ENCODE measurements at places on chromosomes 11 and 22.

DNA sequence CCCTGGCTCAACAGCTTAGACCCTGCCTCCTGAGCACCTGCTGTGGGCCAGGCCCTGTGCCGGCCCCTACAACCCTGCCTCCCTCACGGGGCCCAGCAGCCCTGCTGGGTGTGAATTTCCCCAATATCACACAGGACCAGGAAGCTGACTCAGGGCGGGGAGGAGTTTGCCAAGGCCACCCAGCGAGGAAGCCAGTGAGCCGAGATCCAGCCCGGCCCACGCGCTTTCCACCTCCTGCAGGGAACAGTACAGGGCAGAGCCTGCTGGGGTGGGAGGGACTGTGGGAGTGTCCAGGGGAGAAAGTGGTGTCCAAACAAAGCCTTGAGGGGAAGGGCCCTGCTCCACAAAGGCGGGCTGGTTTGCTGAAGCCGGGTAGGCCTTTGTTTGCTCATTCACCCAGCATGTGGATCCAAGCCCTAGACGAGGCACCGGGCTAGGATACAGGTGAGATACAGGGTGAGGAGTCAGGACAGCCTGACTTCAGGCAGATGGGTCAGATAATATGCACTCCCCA lies 26.8 kb downstream of the RPL3 start:
- DNase-seq: peak; percentile 90

DNA sequence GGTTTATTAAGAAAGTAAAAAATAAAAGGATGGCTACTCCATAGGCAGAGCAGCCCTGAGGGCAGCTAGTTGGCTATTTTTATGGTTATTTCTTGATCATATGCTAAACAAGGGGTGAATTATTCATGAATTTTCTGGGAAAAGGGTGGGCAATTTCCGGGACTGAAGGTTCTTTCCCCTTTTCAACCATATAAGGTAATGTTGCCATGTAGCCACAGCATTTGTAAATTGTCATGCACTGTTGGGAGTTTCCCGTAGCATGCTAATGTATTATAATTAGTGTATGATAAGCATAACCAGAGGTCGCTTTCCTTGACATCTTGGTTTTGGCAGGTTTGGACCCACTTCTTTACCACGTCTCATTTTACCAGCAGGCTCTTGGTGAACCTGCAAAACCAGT lies 610.4 kb upstream of the B3GAT1 start:
- DNase-seq: no peak

GRCh38 chr22:50015451-50016307 lies 3.1 kb upstream of the IL17REL start:
- DNase-seq: no peak

GRCh38 chr11:69249311-69250185 lies 44.4 kb upstream of the MYEOV start:
- no peak for DNase-seq

- DNase-seq: peak; percentile 47
Observed at GRCh38 chr11:62832336-62833234, at the start of gene TEX54. TEX54 (minus strand) TSS chr11:62832841.

DNA sequence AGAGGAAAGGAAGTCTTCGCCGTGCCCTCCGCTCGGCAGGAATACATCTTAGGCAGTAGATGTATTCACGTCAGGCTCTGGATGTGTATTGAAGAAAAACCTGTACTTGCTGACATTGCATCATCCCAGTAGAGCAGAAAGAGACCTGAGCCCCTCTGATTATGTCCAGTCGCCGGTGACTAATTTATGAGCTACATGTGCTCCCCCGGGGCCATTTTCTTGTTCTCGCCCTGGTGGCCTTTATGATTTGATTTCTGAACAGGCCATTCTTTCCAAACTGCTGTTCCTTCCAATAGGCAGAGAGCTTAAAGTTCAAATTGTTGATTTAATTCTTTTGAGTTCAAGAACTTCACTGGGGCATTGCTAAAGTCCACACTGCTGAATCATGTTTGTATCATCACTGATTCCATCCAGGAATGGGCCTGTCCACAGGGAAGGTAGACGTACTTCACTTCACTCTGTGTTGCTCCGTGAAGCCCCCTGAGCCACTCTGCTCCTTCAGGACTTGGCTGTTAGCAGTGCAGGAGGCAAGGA lies 137.3 kb upstream of the RASSF10 start:
- DNase-seq: peak; percentile 44

GRCh38 chr11:73269459-73270015 lies 2.6 kb upstream of the P2RY6 start:
- DNase-seq: no peak

DNA sequence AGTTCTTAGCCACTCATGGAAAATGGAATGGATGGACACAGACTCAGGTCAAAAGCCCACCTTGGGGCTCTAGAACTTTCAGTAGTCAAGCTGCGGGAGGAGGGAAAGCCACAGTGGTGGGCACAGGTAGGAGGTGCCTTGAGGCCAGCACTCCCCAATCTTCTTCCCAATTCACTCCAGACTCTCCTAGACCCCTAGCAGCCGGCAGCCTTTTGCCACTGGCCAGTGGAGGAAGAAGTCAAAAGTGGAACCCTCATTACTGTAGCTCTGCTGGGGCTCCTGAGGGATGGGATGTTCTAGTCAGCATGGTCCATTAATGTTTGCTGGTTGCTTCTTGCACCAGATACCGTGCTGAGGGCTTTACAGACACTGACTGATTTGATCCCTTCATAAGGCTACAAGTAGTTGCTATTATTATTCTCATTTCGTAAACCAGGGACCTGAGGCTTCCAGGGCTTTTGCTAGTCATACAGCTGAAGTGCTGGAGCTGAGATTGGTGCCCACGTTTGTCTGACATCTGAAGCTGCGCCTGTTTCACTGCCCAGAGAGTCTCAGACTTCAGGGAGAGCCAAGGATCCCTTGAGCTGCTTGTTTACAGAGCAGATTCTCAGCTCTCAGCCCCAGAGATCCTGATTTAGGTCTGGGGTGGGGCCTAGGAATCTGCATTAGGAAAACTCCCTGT lies 1.1 kb downstream of the UCP3 start:
- no peak for DNase-seq

DNA sequence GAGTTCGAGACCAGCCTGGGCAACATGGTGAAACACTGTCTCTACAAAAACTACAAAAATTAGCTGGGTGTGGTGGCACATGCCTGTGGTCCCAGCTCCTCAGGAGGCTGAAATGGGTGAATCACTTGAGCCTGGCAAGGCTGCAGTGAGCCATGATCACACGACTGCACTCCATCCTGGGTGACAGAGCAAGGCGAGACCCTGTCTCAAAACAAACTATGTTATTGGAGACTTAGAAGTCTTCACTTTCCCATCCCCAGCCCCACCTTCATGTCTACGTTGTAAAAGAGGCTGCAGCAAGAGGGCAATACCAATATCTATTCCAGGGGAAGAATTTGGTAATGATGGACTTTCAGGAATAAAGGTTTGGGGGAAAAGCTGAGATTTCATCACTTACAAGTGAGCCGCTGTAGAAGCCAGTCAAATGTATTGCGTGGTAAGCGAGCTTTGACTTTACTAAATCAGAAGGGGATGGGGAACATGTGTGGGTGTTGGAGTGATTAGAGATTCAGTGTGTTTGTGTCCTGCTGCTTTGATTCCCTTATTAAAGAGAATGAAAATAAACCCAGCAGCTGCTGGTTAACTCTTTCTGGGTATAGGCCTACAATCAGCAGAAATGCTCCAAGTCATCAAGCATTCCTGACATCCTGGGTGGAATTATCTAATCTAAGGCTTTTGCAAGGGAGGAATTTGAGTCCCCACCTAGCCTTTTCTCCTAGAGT lies 53.7 kb downstream of the UBASH3B start:
- peak; percentile 88 for DNase-seq

DNA sequence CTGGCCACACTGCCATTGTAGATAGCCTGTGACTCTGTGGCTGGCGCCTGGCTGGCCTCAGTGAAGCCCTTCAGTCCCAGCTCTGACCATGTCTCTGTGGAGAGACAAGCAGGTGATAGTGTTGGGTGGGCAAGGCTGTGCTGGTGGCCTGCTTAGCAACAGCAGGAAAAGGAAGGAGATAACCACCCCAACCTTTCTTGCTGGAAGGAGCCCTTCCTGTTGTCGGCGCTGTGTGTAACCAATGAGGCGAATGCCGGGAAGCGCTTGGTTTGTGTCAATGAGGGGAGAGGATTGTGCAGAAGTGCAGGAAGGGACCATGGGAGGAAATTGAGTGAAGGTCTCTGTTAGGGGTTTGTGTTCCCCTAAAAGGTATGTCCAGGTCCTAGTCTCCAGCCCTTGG lies 27.3 kb downstream of the PARVB start:
- no peak for DNase-seq

GRCh38 chr22:40157330-40157945 lies 20.3 kb upstream of the TNRC6B start:
- no peak for DNase-seq

GRCh38 chr11:125766251-125766650 lies 12.4 kb downstream of the PATE2 start:
- DNase-seq: no peak

DNA sequence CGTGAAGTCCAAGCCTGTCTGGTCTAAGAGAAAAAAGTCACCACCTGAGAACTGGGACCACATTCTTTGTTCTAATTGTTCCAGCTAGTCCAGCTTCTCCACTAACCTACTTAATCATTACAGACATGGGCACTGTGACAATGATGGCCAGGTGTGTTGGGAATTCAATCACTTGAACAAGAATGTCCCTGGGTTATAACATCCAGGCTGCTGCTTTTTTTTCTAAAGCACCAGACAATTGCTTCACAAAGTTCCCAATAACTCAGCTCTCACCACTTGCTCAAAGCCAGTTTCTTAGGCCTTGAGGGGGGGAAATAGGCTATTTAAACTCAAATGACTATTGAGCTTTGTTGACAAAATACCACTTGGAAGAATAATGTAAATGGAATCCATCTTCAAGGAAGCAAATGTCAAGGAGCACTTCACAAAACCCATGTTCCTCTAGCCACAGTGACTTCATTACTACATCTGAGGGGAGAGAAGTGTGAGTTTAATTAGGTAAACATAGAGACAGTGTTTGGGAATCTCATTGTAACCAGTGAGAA lies 80.3 kb downstream of the ME3 start:
- peak; percentile 56 for DNase-seq
